Type B pancreatic cell (in vitro differentiated cells): ENCODE measurements at places on chromosomes 12 and 14. TPM values are rescaled to one million over a fixed set of nuclear protein-coding genes. Genes with fewer than 3 reads are reported as not detected.

GRCh38 chr12:106840243-106840642, 65.8 kb downstream of the RIC8B start:
- no peak for DNase-seq

GRCh38 chr12:96862326-96862725, 44.7 kb upstream of the NEDD1 start:
- DNase-seq = no peak

- DNase-seq = no peak
Measured at GRCh38 chr12:25615119-25615518, 62.0 kb upstream of the LMNTD1 start.

DNA sequence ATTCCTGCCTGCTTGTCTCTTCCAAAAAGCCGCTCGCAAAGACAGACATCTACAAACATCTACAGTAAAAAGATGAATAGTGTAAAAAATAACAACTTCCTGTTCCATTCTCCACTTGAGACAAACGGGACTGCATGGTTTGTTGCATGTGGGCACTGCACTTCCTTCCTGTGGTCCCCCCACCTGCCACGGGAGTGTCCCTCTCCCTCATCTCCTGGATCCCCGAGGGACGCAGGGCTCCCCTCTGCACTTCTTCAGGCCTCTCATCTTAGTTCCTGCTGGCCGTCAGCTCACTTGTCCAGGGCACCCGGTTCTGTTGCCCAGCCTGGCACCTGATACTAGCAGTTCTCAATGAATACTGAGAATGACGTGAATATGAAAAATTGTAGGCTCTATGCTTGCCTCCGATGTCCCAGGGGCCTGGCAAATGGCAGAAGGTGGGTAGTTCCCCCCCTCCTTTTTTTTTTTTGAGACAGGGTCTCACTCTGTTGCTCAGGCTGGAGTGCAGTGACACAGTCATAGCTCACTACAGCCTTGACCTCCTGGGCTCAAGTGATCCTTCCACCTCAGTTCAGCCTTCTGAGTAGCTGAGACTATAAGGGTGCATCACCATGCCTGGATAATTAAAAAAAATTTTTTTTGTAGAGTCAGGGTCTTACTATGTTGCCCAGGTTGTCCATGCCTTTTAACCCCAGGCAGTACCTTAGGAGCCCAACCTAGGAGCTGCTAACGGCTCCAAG, 3.5 kb upstream of the KLC1 start:
- DNase-seq = no peak

The SLCO1B1 gene
- 0.36 TPM in 1 of 2 replicates, not detected in the other for total RNA-seq

The CLEC1B gene
- total RNA-seq = 0.62 TPM in 1 of 2 replicates, not detected in the other

The CFAP251 gene
- 2.6 and 3.3 TPM in 2 replicates for total RNA-seq

The TPPP2 gene
- total RNA-seq = not detected in 2 replicates

The CDCA3 gene
- 31.7 and 33.5 TPM in 2 replicates for total RNA-seq

The SLC17A8 gene
- total RNA-seq = 2.6 and 6.1 TPM in 2 replicates

The CD163L1 gene
- 0.83 TPM in 1 of 2 replicates, not detected in the other for total RNA-seq
